ENCODE measurements at places on chromosomes 7 and 10.

- DNase-seq = no peak
Observed at GRCh38 chr10:107098326-107098725, 66.2 kb downstream of the SORCS1 start.

DNA sequence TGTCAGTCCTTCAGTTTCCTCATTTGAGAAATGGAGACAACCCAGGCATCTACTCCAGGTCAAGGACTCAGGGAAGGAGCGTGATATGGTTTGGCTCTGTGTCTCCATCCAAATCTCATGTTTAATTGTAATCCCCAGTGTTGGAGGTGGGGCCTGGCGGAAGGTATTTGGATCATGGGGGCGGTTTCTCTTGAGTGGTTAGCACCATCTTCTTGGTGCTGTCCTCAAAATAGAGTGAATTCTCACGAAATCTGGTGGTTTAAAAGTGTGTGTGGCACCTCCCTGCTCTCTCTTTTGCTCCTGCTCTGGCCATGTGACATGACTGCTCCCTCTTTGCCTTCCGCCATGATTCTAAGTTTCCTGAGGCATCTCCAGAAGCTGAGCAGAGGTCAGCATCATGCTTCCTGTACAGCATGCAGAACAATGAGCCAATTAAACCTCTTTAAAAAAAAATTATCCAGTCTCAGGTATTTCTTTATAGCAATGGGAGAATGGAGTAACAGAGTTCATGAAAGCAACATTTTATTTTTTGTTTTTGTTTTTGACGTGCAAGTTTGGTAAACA, 30.0 kb downstream of the ARHGAP22 start:
- no peak for DNase-seq

- no peak for DNase-seq
Observed at GRCh38 chr7:130009848-130010688, 41.1 kb downstream of the ZC3HC1 start.

DNA sequence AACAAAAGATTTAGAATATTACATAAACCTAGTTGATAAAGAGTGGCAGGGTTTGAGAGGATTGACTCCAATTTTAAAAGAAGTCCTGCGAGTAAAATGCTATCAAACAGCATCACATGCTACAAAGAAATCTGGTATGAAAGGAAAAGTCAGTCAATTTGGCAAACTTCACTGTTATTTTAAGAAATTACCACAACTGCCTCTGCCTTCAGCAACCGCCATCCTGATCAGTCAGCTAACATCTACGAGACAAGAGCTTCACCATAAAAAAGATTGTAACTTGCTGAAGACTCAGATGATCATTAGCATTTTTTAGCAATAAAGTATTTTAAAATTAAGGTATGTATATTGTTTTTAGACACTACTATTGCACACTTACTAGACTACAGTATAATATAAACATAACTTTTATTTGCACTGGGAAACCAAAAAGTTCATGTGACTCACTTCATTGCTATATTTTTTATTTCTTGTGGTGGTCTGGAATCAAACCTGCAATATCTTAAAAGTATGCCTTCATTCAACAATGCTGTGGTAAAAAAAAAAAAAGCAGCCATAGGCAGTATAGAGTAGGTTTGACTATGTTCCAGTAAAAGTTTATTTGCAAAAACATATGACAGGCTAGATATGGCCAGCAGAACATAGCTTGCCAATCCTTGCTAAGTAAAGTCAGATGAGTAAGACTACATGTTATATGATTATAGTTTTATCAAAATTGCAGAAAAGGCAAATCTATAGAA, 74.4 kb downstream of the GLCCI1 start:
- no peak for DNase-seq

DNA sequence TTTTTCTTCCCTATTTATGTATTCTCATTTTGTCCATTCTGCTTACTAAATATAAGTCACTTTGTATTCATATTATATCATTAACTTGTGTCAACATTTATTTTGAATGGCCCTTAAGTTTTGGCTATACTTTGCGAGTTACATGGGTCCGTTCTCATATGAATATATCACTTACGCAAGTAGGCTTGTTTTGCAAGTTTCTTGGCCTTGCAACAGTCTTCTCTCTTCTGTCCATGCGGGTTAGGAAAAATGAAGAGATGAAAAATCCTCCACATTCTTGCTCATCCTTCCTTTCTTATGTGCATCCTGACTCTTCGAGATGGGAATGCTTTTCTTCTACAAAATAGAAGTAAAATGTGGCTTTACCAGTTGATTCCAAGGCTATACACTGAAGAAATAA, 82.8 kb downstream of the GPR158 start:
- no peak for DNase-seq

DNA sequence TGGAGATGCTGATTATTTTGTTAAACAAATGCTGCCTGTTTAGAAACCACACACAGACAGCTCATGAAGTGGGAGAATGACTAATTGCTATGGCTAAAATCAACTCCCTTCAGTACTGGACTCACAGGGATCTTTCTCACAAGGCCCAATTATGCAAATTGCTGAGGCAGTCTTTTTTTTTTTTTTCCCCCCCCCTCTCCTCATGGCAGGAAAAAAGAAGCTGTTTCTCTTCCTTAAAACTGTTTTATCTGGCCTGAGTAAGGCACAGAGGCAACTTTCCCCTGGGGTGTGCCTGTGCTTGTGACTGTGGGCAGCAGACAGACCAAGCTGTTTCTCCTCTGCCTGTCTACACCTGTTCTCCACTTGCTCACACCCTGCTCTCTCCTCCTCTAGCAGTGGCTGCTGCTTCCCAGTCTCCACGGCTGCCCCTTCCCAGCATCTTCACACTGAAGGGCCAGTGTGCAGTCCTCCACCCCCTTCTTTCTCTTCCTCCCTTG, 65.4 kb upstream of the STEAP1B start:
- DNase-seq = no peak

DNA sequence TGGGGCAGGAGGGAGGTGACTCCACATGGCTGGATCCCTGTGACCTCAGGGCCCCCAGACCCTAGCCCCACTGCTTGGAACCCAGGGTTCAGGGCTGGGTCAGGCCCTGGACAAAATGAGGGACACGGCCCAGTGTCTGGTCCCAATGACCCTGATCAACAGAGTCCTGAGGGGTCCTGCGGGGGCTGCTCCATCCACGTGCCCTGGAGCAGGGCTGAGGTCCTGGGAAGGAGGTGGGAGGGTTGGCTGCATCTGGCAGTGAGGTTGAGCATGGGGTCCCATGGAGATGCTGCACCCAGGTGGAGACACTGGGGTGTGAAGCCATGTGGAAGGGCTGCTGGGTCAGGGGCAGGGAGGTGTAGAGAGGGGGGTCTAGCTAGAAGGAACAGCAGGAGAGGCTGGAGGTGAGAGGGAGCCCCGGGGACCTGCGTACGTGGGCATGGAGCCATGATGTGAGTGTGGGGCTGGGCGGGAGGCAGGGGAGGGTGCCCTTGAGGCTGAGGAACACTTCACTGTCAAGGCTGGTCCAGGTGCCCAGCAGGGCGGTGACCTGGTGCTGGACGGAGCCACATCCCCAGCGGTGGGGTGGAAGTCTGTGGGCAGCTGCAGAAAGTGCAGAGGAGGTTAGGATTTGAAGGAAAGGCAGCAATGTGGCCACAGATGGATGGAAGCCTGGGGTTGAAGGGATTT, 604 bp downstream of the SCART1 start:
- no peak for DNase-seq

- DNase-seq = no peak
Observed at GRCh38 chr7:94933256-94933990, 26.0 kb downstream of the PPP1R9A start.

DNA sequence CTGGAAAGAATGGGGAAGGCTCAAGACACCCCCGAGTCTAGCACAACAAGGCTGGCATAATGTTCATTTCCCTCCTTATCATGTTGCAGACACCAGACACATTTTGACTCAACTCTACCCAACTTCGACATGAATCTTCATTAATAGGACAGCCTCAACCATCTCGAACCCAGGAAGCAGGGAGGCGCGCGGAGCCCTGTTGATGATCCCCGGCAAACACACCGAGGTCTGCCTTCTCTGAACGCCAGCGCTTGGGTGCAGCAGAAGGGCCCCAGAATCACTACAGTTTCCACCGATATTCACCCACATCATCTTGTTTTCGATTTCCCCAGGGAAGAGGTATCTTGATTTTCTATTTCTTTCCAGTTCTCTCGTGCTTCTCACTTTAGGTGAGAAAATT, 563.6 kb downstream of the TCERG1L start:
- DNase-seq = no peak

DNA sequence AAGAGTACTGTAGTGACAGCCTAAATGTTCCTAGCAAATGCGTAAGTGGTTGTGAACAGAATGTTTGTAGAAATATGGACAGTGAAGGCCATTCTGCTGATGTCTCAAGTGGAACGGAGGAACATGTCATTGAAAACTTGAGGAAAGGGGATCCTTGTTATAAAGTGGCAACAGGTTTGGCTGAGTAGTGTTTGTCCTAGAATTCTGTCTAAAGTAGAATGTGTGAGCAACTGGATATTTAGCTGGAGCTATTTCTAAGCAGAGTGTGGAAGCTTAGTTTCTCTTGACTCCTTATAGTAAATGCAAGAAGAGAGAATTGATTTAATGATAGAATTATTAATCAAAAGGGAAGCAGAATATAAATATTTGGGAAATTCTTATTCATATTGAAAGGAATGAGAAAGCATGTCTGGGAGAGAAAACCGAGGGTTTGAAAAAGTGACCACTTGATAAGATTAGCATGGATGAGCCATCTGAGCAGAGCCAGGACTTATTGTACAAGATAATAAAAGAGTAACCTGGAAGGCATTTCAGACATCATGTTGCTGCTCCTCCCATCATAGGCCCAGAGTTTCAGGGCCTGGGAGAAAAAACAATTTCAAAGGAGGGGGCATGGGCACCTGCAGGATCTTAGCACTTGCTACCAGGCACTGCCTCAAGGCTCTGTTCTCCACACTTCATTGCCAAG, 276.1 kb downstream of the BMPER start:
- no peak for DNase-seq

DNA sequence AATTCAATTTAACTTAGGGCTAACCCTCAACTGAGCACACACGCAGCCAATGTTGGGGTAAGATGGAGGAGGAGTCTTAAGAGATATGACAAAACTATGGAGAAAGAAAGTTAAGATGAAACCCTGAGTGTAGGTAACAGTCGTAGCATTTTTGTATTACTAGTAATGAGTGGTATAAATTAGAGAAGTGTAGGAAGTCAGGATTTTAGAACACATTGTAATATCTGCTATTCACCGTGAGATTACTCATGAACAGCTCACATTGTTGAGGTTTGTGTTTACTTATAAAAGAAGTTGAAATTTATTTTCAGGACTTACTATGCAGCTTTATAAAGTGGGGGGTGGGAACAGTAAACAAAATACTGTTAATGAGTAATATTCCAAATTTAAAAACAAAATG, 107.2 kb downstream of the ARHGAP21 start:
- no peak for DNase-seq

DNA sequence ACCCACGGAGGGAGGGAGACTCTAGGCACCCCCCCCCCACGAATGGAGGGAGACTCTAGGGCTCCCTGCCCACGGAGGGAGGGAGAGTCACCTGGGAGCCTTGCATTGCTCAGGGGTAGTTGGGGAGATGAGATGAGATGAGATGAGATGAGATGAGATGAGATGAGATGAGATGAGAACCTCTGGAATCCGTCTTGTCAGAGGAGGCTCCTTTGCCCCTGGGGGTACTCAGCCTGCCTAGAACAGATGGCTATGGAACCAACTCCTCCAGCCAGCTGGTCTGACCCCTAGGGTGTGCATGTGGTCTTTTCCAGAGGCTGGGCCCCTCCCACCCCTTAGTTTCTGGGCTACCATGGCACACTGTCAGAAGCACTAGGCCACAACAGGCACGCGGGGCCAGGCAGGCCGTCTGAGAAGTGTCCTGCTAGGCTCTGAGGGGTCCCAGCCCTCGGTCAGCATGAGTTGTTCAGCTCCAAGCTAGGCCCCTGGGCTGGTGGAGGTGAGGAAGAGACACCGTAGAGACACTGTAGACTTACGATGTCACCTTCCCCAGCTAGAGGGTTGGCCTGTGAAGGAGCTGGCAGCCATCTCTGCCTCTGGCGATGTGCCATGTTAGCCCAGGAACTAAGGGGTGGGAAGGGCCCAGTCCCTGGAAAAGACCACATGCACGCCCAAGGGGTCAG, 8.8 kb downstream of the TSPAN15 start:
- no peak for DNase-seq

- DNase-seq = no peak
Observed at GRCh38 chr10:63164166-63164623, 31.1 kb downstream of the NRBF2 start.

- DNase-seq = no peak
Observed at GRCh38 chr10:13984647-13985155, 346.0 kb downstream of the FRMD4A start.

GRCh38 chr7:33872870-33873269, 32.5 kb upstream of the BMPER start:
- DNase-seq = no peak

DNA sequence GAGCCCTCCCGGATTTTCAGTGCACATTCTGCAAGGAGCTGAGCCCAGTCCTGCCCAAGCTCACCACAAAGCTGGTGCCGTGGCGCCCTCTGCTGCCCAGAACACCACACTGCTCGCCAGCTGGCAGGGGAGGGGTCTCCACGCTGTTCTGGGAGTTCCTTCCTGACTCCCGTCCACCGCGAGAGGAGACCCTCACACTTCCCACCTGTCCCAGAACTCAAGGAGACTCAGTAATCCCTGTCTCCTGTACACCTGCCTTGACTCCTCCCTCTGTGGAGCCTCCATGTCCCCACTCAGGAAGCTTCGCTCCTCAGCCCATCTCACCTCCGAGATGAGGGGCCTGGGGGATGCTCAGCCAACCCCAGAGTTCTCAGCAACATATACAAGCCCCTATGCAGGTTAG, 11.3 kb downstream of the C10orf105 start:
- DNase-seq = peak; percentile 91

DNA sequence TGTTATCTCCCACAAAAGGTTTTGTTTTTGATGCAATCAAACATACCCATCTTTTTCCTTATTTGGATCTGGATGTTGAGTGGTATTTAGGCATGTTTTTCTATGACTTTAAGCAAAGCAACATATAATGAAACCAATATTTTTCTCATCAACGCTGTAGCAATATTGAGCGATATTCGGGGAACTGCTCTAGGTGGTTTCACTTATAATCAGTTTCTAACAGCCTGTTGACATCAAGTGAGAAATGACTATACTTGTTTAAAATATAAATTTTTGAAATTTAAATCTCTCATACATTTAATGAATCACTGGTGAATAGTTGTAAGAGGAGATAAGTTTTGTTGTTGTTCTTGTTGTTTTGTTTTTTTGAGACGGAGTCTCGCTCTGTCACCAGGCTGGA, 52.8 kb upstream of the CCAR1 start:
- DNase-seq = no peak

DNA sequence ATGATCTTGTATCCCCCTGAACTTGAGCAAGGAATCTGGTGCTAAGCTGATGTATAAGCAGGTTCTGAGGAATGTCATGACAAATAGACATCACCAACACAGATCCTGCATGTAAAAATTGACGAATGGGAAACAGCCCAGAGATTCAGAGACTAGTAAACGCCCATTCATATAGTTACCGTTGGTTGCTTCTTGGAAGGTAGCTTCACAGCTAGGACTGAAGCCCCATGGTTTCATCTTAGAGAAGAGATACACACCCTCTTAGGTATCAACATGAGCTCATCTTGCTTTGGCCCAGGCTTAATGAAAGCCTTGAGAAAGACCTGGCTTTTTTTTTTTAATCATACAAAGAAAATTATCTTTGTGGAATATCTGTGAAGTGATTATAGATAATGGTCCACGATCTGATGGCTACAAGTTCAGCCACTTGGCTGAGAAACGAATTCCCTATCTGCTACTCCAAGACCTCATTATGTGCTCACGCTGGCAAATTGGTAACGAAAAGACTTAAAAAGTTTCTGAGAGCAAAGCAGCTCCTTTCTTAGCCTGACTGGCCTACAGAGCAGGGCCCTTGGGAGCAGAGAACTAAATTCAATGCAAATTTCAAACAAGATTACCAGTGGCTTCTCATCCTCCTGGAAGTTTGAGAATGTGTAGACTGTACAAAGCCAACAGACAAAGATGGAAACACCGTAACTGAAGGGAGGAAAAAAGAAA, 181.1 kb downstream of the NRP1 start:
- DNase-seq = no peak
